Heart left ventricle (tissue), 16 donors: ENCODE measurements at places on chromosomes 16 and 17. TPM values are rescaled to one million over a fixed set of nuclear protein-coding genes. Genes with fewer than 3 reads are reported as not detected.
A peak's percentile ranks its signal among the peaks of the same experiment; 100 is the strongest.

GRCh38 chr17:77995146-77995852, 36.8 kb downstream of the TNRC6C start:
- DNase-seq = peak; percentile 44

The SLC52A1 gene
- not detected for total RNA-seq

The ZNF385C gene
- total RNA-seq = 0.27 TPM

- DNase-seq = no peak
Measured at GRCh38 chr16:7351610-7352510, 19.2 kb downstream of the RBFOX1 start.

DNA sequence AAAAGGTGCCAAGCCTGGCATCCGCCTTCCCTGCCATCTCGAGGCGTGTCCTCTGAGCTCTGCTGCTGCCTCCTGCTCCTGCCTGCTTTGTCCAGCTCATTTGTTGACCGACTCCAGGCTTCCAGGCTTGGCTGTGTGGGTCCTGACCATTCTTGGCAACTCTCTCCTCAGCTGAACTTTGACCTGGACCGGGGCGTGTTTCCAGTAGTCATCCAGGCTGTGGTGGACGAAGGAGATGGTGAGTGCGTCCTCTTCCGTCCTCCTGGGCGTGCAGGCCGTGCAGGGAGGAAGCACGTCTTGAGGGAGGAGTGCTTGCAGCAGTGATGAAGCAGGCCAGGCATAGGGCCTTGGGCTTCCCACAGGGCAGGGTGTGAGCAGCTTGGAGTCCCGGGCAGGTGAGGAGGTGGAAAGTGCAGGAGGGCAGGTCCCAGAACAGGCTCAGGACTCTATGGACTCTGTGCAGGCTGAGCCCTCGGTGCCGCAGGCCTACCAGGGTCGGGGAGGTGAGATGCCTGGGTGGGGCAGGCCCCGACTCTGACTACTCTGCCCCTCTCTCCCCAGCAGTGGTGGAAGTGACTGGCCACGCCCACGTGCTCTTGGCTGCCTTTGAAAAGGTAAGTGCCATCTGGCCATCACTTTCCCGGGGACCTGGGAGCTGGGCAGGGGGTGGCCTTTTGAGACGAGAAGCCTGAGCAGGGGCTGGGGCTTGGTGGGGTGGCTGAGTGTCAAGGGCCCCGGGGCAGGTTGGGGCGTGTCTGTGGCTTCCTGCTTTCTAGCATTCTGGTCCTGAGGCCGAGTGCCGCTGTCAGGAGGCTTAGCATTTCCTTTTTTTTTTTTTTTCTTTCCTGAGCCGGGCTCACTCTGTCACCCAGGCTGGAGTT, 28.6 kb upstream of the NUDT16L1 start:
- no peak for DNase-seq

GRCh38 chr16:70720425-70721201, 34.8 kb upstream of the MTSS2 start:
- no peak for DNase-seq

GRCh38 chr17:74429604-74430384, 2.1 kb upstream of the GPRC5C start:
- DNase-seq = peak; percentile 43

The NOTUM gene
- total RNA-seq = 1.6 TPM

GRCh38 chr16:30409125-30410060, 2.0 kb downstream of the ZNF771 start:
- DNase-seq = peak; percentile 94

DNA sequence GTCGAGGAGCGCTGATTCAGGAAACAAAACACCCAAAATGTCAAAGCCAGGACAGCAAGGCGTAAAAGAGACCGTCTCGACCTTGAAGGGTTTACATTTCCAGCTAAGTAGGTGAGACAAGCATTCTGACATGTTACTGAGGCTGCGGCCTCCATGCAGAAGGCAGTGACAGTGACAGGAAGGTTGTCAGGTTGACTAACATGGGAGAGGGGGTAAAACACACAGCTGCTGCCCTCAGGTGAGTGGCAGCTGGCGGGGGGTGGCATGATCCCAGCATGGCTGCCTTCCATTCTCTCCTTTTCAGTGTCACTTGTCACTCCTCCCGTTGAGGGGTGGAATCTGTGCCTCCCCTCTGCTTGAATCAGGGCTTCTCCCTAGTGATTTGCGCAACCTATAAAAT, 31.9 kb upstream of the CRHR1 start:
- DNase-seq = no peak

The CORO1A gene
- total RNA-seq = 14.4 TPM

DNA sequence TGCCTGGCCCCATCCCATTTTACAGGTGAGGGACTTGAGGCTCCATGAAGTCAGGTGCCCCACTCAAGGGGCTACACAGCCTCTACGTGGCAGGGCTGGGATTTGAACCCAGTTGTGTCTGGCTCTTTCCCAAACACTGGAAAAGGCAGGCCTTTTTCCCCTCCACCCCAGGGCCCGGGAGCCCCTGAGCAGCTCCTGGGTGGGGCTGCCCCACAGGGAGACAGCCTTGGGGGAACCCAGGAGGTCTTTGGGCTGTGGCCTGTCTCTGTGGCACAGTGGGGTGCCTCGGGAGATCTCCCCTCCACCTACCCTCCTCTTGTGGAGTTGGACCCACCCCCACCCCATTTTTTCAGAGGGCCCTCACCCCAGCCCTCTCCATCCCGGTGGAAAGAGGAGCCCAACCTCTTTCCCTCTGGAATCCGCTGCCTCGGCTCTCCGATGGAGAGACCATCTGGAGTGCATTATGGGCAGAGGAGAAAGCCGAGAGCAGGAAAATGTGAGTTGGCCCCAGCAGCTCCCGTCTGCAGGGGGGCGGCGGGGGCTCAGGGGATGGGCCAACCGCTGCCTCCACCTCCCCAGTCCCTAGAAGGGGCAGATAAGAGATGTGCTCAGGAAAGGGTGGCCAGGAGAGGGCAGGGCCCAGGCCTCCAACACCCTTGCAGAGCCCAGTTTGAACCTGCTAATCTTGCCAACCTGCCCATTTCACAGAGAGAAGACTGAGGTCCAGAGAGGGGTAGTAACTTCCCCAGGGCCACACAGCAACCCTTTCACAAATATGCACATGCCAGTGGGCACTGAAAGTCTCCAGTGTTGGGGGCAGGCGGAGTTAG, 15.4 kb upstream of the TMEM92 start:
- DNase-seq = no peak

- DNase-seq = peak; percentile 88
Measured at GRCh38 chr17:2172077-2172851, 117.4 kb downstream of the HIC1 start.

The SHISA9 gene
- 0.13 TPM for total RNA-seq

The KRTAP9-8 gene
- total RNA-seq = not detected
